ENCODE measurements at places on chromosomes 3 and 15. TPM values are rescaled to one million over a fixed set of nuclear protein-coding genes. Genes with fewer than 3 reads are reported as not detected.

AQP9 gene
- polyA plus RNA-seq: not detected

HRG gene
- polyA plus RNA-seq: 0.09 TPM

HTD2 gene
- 8.6 TPM for polyA plus RNA-seq

AHSG gene
- polyA plus RNA-seq: 25,909 TPM

MYRIP gene
- polyA plus RNA-seq: 0.84 TPM

NR2E3 gene
- not detected for polyA plus RNA-seq

TF gene
- polyA plus RNA-seq: 11,821 TPM

PRICKLE2 gene
- 0.01 TPM for polyA plus RNA-seq

DRD3 gene
- polyA plus RNA-seq: not detected

GOLGA8R gene
- polyA plus RNA-seq: 0.08 TPM

MST1R gene
- polyA plus RNA-seq: 0.72 TPM

NKIRAS1 gene
- polyA plus RNA-seq: 4.3 TPM

PPARG gene
- polyA plus RNA-seq: 57.4 TPM

COPB2 gene
- polyA plus RNA-seq: 69.8 TPM

MYO5C gene
- polyA plus RNA-seq: 13.7 TPM

PAQR9 gene
- polyA plus RNA-seq: 3.7 TPM

HLTF gene
- polyA plus RNA-seq: 12.0 TPM

TIGIT gene
- polyA plus RNA-seq: not detected

Measured in HepG2 (cell line).